AG09309 (cell line): ENCODE measurements at places on chromosomes 7 and 10.

- DNase-seq: no peak
Observed at GRCh38 chr7:2529161-2530070, 9.8 kb downstream of the LFNG start.

- peak; percentile 96 for DNase-seq
Observed at GRCh38 chr7:28685644-28686417, 272.3 kb downstream of the TRIL start.

DNA sequence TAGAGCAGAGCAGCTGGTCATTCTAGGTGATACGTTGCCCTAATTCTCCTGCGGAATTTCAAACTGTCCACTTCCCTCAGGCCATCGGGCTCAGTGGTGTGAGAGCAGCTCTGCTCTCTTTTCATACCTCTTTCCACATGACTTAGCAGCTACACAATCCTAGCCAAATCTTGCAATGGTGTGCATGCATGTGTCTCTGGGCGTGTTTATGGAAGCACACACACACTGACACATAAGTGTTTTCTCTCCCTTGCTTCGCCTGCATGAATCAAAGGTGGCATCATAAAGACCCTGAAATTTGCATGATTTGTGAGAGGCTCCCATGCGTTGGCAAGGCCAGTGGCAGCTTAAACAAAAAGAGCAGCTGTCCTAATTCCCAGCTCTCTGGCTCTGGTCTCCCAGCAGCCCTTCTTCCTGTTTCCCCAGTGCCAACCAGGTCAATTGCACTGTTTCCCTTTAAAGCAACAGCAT lies 1189.5 kb downstream of the GATA3 start:
- no peak for DNase-seq

DNA sequence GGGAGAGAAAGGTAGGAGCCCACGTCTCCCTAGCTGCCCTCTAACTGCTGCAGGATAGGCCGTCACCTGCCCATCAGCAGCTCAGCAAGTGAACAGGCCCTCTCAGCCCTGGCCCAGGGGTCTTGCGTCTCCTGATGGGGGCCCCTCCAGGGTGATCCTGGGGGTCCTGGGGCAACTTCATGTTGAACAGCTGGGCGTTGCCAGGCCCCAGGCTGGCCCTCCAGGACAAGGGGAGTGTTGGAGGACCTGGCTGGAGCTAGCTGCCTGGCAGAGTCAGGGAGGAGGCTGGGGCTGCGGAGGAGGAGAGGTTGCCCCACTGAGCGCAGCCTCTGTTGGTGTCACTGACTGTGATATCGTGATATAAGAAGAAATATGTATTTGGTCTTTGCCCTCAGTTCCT lies 34.7 kb downstream of the SPOCK2 start:
- DNase-seq: no peak

- DNase-seq: no peak
Observed at GRCh38 chr7:152014722-152015121, 10.8 kb upstream of the GALNT11 start.

GRCh38 chr10:132470410-132471124 lies 67.0 kb upstream of the INPP5A start:
- DNase-seq: no peak

GRCh38 chr10:61354401-61354975 lies 98.7 kb downstream of the TMEM26 start:
- no peak for DNase-seq
